Fibroblast of lung (primary cell): ENCODE measurements at places on chromosomes 3 and 15. TPM values are rescaled to one million over a fixed set of nuclear protein-coding genes. Genes with fewer than 3 reads are reported as not detected.
A peak's percentile ranks its signal among the peaks of the same experiment; 100 is the strongest.

The DPH6 gene
- total RNA-seq = 12.8 and 13.5 TPM in 2 replicates

The MKRN2OS gene
- not detected in 2 replicates for total RNA-seq

The RAB6B gene
- total RNA-seq = 0.51 and 0.83 TPM in 2 replicates

GRCh38 chr3:165796701-165797100, 40.5 kb downstream of the BCHE start:
- no peak overlapping the region for H3K4me3 ChIP-seq
- no peaks in the 10 kb centered on the region for H3K4me1 ChIP-seq
- no peaks in the 10 kb centered on the region for H3K36me3 ChIP-seq
- no peak overlapping the region for H3K27ac ChIP-seq
- H3K27me3 ChIP-seq = no peaks in the 10 kb centered on the region

DNA sequence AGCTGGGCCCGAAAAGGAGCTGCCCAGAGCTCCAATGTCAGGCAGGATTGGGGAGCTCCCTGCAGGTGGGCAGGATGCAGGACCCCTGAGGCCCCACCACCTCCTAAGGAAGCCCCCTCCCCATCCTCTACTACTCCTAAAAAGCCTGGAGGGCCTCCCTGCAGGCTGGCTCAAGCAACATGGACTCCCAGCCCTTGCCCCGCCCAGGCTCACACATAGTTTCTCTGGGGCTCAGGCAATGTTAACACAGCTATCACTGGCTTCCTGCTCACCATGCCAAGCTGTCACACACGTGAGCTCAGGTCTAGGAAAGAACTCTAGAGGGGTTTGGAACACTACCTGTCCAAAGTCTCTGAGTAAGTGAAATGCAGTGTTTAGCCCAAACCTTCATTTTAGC, 65.4 kb upstream of the ZNF148 start:
- no peaks in the 10 kb centered on the region for H3K36me3 ChIP-seq
- DNase-seq = no peak

DNA sequence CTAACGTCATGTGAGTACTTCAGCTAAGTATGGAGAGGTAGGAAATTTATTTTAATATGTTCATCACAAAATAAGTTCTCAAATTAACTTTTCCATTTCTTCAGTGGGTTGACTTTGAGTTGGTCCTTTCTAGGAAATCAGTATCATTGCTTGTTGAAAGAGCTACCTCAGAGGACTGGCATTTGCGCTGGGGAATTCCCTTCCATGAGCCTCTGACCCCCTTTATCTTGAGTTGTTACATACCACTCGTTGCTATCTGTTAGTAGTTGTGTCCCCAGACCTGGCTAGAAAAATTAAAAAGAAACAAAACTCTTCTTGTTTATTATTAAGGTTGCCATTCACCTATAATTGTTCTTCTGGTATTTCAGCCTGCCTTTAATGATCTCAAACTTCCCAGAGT, 96.8 kb upstream of the ROBO2 start:
- no peaks in the 10 kb centered on the region for H3K4me1 ChIP-seq
- no peak overlapping the region for H3K27ac ChIP-seq
- H3K36me3 ChIP-seq = no peaks in the 10 kb centered on the region
- H3K4me3 ChIP-seq = no peak overlapping the region
- DNase-seq = peak; percentile 17
